ENCODE measurements at places on chromosomes 3 and 15.

GRCh38 chr15:63441266-63441665, 59.6 kb upstream of the CA12 start:
- no peak for DNase-seq

GRCh38 chr15:98845138-98845884, 162.3 kb downstream of the PGPEP1L start:
- DNase-seq = no peak

DNA sequence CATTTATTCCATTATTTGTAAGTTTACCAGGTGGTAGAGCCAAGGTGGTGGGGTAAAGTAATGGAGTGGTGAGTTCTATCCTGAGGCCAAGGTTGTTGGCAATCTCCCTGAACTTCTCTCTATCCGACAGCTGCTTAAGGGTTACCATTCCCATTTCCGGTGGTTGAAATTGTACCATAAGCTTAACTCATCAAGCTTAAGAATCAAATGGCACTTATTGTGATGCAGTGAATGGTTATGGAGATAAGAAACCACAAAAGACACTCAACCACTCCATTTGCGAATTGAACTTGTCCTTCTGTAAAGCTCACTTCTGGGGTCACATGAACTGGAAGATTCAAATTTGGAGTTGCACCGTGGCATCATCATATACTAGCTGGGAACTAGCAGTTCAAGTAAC, 287.4 kb upstream of the SLCO3A1 start:
- DNase-seq = no peak

DNA sequence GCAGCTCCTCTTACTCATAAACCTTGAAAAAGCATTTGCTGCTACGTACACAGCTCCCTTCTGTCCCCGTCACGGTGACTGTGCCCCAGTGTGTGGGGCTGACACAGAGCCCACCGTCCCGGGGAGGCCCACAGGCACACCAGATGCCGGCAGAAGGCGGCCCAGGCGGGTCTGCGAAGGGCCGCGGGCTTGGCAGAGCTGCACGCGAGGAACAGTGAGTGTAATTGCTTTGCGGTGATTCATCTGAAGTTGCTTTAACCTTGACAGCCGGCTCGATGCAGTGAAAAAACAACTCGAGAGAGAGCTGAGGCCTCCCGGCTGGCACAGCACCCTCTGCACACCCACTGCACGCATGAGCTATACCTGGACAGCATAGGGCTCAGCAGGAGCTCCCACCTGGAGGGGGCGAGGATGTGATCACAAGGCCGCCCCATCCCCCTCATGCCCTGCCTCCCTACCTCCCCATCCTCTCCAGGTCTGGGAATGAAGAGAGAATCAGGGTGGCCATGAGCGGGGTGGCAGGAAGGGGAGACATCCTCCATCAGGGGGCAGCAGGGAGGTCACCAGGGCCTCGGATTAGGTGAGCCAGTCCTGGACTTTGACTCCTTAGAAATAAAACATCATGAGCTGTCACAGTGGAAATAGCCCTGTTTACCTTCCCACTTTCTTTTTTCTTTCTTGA, 172.7 kb downstream of the MEGF11 start:
- DNase-seq = peak; percentile 68

- DNase-seq = no peak
These were observed 196.5 kb downstream of the UBE3A start for GRCh38 chr15:25242166-25242879.

DNA sequence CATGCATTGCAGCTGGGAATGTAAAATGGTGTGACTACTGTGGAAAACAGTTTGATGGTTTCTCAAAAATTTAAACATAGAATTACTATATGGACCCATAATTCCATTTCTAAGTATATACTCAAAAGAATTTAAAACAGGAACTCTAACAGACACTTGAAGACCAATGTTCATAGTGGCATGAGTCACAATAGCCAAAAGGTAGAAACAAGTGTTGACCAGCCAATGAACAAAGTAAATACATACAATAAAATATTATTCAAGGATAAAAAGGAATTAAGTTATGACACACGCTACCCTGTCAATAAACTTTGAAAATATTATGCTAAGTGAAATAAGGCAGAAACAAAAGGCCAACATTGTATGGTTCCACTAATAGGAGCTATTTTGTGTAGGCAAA, 357.4 kb upstream of the IL12A start:
- DNase-seq = no peak

- DNase-seq = peak; percentile 46
These were observed 997 bp downstream of the FYCO1 start for GRCh38 chr3:45994419-45995235.

DNA sequence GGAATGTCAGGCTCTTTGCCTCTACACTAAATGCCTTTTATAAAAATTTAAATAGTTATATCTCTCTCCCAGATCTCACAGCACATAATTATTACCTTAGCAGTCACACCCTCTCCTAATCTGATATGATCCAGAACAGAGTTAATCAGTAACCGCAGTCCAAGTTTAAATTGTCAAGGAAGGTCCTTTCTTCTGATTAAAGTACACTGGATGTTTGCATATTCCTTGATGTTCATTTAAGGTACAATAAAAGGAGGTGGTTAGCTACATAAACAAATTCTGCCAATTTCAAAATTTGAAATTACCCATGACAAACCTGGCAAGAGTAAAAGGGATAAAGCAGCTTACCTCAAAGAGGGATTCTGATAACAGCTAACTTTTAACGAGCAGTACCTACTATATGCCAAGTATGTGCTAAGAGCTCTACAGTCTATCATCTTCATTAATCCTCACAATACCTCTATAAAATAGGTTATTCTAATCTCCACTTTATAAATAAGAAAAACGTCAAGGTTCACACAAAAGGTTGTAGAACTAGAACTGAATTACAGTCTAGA, 4.3 kb downstream of the GOLIM4 start:
- DNase-seq = no peak

GRCh38 chr3:137110392-137110996, 152.7 kb downstream of the IL20RB start:
- peak; percentile 50 for DNase-seq

DNA sequence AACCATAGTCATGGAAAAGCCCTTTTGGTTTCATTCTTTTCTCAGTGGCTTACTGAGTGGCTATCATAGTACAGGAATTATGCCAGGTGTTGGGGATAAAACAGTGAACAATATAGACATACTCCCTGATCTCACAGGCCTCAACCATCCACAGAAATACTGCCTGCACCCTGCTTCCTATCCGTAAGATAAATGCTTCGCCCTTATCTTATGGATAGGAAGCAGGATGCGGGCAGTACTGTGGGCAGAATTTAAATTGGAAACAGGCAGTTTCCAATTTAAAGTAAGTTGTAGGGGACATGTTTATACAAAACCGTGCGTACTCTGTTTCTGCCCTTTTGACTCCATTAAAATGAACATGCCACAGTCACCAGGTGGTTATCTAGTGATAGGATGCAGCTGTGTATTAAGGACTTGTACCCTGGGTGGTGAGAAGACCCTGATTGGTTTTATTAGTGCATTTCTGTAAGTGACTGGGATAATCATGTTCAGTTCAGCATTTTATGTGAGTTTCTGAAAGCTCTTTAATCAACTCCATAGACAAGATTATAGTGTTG, 141.8 kb upstream of the BHLHE40 start:
- no peak for DNase-seq

GRCh38 chr3:72903004-72903403, 15.2 kb downstream of the GXYLT2 start:
- no peak for DNase-seq

- DNase-seq = no peak
These were observed 479.9 kb downstream of the GRM7 start for GRCh38 chr3:7340795-7341194.

DNA sequence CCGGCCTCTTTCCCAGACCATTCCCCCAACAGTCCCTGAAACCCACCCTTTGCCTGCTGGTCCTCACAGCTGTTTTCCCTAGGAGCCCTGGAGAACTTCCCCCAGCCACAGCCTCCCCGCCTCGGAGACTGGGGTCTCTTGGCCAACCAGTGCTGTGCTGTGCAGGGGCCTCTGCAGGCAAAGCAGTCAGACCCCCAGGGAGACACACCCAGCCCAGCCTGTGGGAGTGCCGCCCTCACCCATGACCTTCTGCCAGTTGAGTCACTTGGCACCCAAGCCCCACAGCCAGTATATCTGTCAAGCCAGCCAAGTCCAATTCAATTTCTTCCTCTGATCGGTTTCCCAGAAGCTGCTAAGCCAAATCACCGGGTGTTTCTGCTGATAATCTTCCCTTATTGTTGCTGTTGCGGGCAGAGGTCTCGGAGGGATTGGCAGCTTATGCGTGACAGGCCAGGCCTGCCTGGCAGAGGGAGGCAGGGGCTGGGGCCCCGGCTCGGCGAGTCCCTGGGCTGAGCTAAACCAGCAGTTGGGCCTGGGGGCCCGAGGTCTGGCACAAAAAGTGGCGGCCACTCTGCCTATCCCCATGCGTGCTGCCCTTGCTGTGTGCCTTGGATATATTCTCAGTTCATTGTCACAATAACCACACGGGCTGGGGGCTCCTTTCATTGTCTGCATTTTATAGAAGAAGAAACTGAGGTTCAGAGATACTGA, 65.6 kb upstream of the SLC6A1 start:
- no peak for DNase-seq

DNA sequence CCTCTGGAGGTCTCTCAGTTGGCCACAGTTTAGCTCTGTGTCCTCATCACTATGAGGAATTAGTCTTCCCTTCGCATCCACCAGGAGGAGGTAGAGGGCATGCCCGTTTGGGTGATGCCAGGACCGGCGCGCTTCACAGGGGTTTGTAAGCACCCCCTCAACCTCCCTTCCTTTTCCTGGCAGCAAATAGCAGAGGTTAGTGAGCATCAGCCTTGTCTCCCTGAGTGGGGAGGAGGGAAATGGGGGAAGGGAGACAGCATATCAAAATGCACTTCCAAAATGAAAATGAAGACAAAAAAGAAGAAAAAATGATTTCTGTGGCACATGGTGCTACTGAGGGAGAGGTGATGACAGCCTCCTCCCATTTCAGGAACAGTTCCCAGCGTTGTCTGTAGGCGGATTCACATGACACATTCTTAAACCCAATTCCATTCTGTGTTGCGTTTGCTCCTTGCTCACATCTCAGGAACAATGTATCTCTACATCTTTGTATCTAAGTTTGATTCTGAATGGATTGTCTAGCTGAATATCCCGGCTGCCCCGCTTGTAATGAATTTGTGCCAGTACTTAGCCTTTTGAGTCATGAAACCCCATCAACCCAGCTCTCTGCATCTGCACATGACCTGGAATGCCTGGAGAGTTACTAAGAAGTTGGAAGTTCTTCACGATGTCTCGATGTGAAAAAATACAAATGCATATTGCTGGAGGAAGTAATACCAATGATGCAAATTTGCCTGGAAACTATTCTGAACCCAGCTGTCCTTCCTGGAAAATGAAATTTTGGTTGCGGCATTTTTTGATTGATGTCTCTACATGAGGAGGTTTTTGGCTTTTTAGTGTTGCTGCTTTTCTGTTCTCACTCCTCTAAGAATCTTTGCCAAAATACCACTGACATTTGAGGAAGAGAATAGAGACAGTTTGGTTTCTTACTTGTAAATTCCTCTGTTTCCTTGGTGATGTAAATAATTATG, 45.2 kb downstream of the TYRO3 start:
- peak; percentile 82 for DNase-seq

GRCh38 chr3:65854606-65855304, 184.0 kb downstream of the MAGI1 start:
- DNase-seq = no peak

DNA sequence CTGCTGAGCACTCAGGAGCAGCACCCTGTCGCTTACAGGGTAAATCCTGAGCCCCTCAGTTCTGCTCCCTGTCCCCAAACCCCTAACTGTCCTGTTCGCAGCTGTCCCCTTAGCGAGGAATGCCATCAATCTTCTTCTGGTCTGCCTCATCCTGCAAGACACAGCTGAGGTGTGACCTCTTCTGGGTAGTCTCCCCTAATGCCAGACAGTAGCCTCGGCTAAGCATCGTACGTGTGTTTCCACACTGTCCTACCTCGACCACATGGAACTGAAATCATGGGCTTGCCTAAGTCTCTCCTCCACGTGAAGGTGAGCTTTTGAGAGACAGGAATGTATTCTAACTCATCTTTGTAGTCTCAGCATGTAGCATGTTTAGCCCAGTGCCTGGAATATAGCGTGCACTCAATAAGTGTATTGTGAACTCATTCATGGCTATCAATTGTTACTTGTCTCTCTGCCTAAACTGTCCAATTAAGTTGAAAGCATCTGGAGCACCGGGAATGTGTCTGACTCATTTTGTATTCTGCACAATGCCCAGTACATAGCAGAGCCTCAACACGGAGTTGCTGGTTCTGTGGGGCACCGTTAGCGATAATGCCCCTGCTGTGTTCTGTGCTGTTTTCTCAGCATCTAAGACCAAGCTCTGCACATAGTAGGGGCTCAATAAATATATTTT, 90.2 kb downstream of the HES1 start:
- DNase-seq = no peak

- no peak for DNase-seq
These were observed 15.0 kb upstream of the UTS2B start for GRCh38 chr3:191345334-191345733.

- no peak for DNase-seq
These were observed 35.1 kb downstream of the IGSF10 start for GRCh38 chr3:151425627-151426340.

Data from iPS-NIHi11 (cell line).